Fibroblast of lung (primary cell): ENCODE measurements at places on chromosomes 12 and 14. TPM values are rescaled to one million over a fixed set of nuclear protein-coding genes. Genes with fewer than 3 reads are reported as not detected.

- DNase-seq, result no peak
Observed at GRCh38 chr14:44979740-44980356, 17.9 kb downstream of the TOGARAM1 start.

GRCh38 chr12:1662761-1663439, 28.0 kb upstream of the ADIPOR2 start:
- peak; percentile 22 for DNase-seq

UNG gene
- 23.5 and 23.9 TPM in 2 replicates for total RNA-seq

KRT5 gene
- total RNA-seq, result not detected in 2 replicates
